Stimulated activated CD8-positive, alpha-beta memory T cell treated with anti-CD3 and anti-CD28 coated beads, Interleukin-4, amount 100 ng/mL, for 24 hours (primary cell): ENCODE measurements at places on chromosomes 2 and 18.

GRCh38 chr18:79872527-79873444 lies 75.0 kb downstream of the KCNG2 start:
- DNase-seq, result no peak

DNA sequence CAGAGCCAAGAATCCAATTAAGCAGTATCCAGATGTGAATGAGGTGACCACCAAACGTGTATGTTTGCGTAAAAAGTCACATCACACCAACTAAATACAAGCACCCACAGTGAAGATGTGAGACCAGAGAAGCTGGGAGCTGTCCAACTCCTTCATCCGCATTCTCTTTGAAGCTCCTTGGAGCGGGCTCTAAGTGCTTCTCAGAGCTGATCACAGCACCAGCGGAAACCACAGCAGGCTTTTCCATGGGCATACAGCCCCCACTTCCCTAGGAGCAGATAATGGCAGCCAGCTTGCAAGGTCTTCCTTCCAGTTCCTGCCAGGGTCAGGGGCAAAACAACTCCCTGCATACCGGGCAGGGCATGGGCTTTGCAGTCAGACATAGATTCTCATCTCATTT lies 36.4 kb downstream of the REEP1 start:
- no peak for DNase-seq

DNA sequence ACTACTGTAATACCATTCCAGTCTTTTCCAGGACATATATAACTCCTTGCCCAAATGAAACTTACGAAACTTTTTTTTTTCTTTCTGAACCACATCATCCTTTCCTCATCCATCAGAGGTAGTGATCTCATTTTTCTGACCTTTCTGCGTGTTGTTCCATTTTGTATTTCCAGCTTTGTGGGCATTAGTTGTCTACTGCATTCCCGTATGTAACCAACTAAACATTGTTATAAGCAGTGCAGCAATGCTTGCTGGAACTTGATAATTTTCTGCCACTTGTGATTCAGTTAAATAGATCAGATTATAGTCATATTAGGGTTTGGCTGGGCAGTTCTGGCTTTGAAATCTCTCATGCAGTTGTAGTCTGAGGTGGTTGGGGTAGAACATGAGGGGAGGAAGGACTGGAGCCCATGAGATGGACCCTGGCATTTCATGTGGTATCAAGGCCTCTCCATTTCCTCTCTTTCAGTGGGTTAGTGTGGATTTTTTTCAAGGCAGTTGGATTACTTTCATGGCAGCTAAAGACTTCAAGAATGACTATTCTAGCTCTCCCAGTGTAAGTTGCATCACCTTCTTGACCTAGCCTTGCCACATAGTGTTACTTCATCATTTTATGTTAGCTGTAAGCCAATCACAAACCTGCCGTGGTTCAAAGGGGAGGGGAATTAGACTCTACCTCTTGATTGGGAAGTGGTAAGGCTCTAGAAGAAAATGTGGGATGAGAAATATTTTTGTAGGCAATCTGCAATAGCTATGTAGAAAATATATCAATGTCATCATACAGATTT lies 80.5 kb downstream of the EHBP1 start:
- no peak for DNase-seq

DNA sequence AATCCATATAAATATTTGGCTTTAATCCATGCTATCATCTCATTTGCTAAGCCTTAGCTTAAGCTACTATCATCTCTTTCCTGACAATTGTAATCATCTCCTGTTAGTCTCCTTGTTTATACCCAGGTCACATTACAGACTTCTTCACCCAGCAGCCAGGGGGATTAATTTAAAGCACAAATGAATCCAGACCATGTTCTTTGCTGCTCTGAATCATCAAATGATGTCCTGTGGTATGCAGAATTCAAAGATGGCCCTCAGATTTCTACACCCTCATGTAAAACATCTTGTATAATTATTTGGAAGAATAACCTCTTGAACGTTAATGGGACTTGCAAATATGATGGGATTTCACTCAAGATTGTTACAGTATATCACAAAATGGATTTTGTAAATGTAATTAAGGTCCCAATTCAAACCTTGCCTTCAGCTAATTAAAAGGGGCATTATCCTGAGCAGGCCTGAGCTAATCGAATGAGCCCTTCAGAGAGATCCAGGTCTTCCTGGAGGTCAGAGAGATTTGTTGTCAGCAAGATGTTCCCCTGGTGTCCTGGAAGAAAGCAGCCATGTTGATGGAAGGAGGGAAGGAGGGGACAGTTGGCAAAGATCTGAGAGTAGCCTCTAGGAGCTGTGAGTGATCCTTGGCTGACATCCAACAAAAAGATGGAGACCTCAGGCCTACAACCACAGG lies 241.1 kb upstream of the MMADHC start:
- no peak for DNase-seq

DNA sequence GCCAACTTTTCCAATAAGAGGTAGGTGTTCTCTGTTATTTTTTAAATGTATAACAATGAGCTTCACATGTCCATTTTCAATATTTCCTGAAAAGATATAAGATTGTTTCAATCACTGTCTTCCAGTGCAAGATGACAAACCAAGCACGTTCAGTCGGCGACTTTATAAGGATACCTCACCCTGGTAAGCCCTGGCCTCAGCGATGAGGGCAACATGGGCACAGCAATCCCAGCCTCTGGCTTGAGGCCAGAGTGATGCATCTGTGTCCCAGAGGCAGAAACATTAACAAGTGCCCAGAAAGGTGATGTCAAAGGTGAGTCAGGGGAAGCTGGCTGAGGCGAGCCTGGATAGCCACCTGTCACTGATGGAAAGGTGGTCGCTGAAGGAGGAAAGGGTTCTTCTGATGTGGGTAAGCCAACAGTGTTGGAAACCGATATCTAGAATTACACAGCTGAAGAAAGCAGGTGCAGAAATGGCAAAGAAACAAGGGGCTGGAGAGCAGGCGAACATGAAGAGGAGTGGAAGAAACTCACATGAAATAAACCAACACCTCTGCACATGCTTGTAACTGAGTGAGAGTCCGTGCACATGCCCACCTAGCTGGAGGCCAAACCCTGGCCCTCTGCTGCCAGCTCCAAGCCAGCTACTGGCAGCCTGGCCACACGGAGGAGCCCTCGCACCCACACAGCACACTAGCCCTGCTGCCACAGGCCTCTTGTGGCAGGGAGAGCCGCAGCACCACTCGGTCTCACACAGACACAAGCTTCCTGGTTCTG lies 65.5 kb downstream of the FBXO15 start:
- peak; percentile 42 for DNase-seq

GRCh38 chr2:177816766-177817165 lies 255.8 kb downstream of the PDE11A start:
- DNase-seq, result no peak

DNA sequence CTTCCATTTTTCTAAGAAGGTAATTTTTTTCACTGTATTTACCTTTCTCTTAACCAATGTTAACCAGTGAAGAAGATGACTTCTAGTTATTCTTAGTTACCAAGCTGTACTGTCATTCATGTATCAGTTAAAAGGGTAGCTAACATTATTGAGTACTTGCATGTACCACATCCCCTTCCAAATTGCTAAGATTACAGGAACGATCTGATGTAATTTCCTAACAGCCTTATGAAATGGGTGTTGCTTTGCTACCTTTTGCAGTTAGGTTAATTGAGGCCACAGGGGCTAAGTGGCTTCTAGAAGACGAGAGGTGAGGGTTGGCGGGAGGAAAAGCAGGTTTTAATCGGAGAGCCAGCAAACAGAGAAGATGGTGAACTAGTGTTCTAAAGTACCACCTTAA lies 1.8 kb upstream of the SULT6B1 start:
- no peak for DNase-seq

DNA sequence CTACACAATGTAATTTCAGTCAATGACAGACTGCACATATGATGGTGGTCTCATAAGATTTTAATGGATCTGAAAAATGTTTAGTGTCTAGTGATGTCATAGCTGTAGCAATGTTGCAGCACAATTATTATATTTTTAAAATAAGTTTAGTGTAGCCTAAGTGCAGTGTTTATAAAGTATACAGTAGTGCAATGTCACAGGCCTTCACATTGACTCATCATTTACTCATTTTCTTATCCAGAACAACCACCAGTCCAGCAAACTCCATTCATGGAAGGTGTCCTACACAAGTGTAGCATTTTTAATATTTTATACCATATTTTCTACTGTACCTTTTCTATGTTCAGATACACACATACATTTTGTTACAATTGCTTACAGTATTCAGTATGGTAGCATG lies 663.1 kb downstream of the ERBB4 start:
- DNase-seq, result no peak

GRCh38 chr2:240480834-240481623 lies 45.6 kb downstream of the GPC1 start:
- DNase-seq, result no peak

DNA sequence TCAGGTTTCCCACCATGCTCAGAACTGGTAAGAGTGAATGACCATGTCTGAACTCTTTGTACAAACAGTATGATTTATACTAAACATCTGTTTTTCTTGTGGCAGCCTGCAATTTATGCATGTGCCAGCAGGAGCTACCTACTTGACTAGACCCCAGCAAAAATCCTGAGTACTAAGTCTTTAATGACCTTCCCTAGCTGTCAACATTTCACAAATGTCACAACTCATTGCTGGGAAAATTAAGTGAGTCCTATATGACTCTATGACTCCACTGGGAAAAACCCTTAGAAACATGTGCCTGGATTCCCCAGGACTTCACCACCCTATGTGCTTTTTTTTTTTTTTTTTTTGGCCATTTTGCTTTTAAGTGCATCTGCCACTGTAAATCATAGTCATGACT lies 1225.8 kb downstream of the SUCLG1 start:
- no peak for DNase-seq

DNA sequence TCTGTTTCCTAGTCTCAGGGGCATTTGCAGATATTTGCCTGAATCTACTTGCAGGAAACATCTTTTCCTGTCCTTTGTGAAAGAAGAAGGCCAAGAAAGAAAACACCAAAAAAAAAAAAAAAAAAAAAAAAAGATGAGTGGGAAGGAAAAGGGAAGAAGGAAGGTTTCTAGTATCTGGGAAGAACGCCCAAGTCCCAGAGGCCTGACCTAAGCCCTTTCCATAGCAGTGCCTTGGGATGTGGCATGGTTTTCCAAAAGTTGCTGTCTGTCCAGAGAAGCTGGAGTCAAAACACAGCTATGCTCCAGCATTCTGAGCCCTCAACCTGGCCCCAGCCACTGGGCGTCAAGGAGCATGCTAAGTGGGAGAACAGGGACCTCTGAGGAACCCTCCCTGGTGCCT lies 123.5 kb downstream of the INHBB start:
- no peak for DNase-seq

- DNase-seq, result peak; percentile 36
Observed at GRCh38 chr2:47070920-47071824, 83.9 kb downstream of the STPG4 start.

GRCh38 chr2:40318921-40319320 lies 133.0 kb downstream of the SLC8A1 start:
- DNase-seq, result no peak

DNA sequence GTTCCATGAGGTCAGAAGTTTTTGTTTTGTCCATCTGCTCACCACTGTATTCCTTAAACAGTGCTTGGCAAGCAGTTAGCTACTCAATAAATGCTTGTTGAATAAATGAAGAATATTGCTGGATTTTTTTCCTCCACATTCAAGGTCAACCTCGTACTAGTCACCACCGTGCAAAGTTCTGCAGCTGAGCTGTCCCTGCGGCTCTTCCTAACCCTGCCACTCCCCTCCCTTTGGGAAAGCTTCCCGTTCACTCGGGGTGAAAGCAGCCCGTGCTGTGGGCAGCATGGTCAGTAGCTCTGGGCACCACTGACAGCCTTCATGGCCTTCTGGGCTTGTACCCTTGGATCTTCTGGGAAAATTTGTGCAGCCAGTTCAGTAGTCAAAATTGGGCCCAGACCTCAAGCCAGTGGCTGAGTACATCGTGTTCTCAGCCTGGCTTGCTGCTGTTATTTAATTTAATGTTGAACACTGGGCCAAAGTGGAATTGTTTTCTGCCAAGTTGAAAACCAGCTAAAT lies 469.3 kb upstream of the RAB12 start:
- no peak for DNase-seq

GRCh38 chr2:130387071-130387400 lies 31.2 kb downstream of the PTPN18 start:
- DNase-seq, result no peak

GRCh38 chr2:27065128-27065527 lies 6.3 kb downstream of the OST4 start:
- no peak for DNase-seq

GRCh38 chr2:240789501-240790369 lies 30.3 kb downstream of the KIF1A start:
- no peak for DNase-seq

GRCh38 chr2:53182601-53183000 lies 585.0 kb upstream of the CHAC2 start:
- no peak for DNase-seq

DNA sequence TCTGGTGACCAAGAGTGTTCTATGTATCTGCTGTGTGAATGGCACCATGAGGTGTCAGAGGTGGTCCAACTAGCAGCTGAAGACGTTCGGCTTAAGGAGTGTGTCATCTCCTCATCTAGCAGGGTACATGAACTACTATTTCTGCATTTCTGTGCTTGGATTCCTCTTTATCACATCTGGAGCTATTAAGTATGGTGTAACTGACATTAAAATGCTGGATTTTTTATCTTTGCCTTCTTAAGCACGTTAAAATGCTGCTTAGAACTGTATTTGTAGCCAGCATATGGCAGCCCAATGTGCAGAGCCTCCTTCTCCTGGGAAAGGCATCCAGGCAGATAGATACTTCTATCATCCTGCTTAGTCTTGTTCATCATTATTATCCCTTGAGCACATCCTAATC lies 409.3 kb upstream of the MMADHC start:
- no peak for DNase-seq

DNA sequence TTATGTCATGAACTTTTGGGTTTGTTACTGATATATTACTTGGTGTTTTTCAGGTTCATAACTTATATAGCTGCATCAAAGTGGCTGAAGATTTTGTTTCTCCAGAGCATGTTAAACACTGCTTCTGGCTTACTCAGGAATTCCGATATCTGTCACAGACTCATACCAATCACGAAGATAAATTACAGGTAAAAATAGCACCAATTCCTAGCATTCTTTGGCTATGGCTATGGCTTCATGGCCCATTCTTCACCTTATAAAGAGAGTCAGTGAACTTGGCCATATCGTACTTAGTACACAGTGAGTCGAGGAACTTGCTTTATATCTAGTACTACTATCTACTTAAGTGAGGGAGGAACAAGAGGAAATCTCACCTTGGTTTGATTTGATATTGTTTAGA lies 49.9 kb downstream of the KDM3A start:
- DNase-seq, result no peak

- DNase-seq, result no peak
Observed at GRCh38 chr2:41326851-41327250, 721.0 kb upstream of the PKDCC start.

DNA sequence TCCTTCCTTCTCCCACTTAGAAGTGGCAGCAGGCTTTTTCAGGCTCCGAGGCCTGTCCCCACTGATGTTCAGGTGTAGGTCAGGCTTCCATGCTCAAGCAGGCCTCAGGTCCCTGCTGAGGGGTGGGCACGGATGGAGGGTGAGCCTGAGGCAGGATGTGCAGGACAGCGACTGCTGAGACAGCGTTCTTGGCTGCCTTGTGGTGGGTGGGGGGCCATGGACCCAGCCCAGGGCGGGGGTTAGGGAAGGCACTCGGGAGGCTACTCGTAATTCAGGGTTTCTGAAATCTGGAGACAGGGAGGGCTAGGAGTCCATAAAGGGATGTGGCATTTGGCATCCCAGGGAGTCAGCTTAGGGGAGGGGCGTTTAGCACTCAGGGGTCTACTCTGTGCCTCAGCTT lies 30.3 kb downstream of the COLEC11 start:
- no peak for DNase-seq
